ENCODE measurements at places on chromosomes 7 and 10. TPM values are rescaled to one million over a fixed set of nuclear protein-coding genes. Genes with fewer than 3 reads are reported as not detected.

Gene CLDN15
- total RNA-seq = 8.6 TPM

Gene CYP2C8
- not detected for total RNA-seq

Gene GLRX3
- 41.3 TPM for total RNA-seq

Gene FEZF1
- not detected for total RNA-seq

Gene ZNF716
- not detected for total RNA-seq

Gene IPMK
- total RNA-seq = 6.1 TPM

Gene CPA2
- not detected for total RNA-seq

Gene SLC18A3
- 0.49 TPM for total RNA-seq

Gene ZMYND11
- 46.4 TPM for total RNA-seq

Gene THSD7A
- 9.3 TPM for total RNA-seq

Gene OPN1SW
- total RNA-seq = not detected

Gene AMPH
- total RNA-seq = 13.3 TPM

Gene FAM237B
- total RNA-seq = not detected

Gene OR6V1
- not detected for total RNA-seq

Gene SPDYE9
- not detected for total RNA-seq

Gene ACHE
- 9.3 TPM for total RNA-seq

Gene TBX20
- 0.49 TPM for total RNA-seq

Gene SORBS1
- 116 TPM for total RNA-seq
